ENCODE measurements at places on chromosomes 16 and 17. TPM values are rescaled to one million over a fixed set of nuclear protein-coding genes. Genes with fewer than 3 reads are reported as not detected.
A peak's percentile ranks its signal among the peaks of the same experiment; 100 is the strongest.

The PIK3R5 gene
- 15.9 TPM for total RNA-seq

The SULT1A4 gene
- total RNA-seq = 1.8 TPM

DNA sequence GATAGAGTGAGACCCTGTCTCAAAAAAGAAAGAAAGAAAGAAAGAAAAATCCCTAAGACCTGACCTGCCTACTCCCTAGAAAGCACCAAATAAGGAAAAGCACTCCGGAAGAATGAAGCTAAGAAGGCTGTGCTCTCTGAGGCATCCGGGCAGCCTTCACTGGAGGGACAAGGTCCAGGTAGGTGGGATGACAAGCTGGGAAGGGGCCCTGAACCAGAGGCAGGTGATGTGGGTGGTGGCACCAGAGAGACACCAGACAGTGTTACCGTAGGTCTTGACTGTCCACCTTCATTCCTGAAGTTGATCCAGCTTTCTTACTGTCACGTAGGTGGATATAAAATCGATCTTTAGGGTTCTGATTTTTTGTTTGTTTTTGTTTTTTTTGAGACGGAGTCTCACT, 26.3 kb downstream of the SMTNL2 start:
- no peak overlapping the region for H3K4me3 ChIP-seq
- H3K4me1 ChIP-seq = no peaks in the 10 kb centered on the region
- no peaks in the 10 kb centered on the region for H3K36me3 ChIP-seq
- H3K27me3 ChIP-seq = peaks cover 9% of the 10 kb centered on the region
- H3K27ac ChIP-seq = no peak overlapping the region
- DNase-seq = no peak

The SYNGR3 gene
- total RNA-seq = 7.2 TPM

DNA sequence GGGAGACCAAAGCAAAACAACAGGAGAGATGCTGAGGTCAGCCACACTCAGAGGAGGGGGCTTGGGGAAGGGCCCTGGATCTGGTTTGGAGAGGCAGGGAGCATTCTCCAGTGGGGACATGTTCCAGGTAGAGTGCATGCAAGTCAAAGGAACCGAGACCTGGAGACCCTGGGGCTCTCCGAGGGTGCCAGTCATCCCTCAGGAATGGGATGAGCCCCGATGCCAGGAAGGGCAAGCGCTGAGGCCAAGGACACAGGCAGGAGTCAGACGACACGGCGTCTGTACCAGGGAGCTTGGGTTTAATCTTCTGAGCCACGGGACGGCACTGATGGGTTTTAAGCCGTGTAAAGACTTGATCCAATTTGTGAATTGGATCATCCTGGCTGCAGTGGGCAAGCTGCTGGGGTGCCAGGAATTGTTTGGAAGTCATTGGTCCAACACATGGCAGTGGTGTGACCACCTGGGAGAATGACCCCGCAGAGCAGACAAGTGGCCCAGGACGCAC, 32.9 kb upstream of the ANKRD40CL start:
- H3K27me3 ChIP-seq = no peaks in the 10 kb centered on the region
- no peak overlapping the region for H3K4me3 ChIP-seq
- H3K36me3 ChIP-seq = no peaks in the 10 kb centered on the region

- no peak overlapping the region for H3K4me3 ChIP-seq
- no peak for DNase-seq
- peaks cover 58% of the 10 kb centered on the region for H3K27me3 ChIP-seq
- no peaks in the 10 kb centered on the region for H3K36me3 ChIP-seq
- H3K27ac ChIP-seq = no peak overlapping the region
Measured at GRCh38 chr16:86199871-86200695, 301.1 kb downstream of the IRF8 start.

DNA sequence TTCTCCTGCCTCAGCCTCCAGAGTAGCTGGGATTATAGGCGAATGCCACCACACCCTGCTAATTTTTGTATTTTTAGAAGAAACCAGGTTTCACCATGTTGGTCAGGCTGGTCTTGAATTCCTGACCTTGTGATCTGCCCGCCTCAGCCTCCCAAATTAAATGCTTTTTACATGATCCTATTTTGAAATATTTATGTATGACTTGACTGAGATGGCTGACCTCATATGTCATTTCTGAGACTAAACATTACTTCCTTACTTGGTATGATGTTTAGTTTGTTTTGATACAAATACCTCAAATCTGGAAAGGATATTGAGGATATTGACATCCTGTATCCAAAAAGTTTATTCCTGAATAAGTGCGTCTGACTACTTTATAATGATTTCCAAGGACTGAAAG, 11.9 kb downstream of the CALCOCO2 start:
- H3K4me1 ChIP-seq = peaks cover 45% of the 10 kb centered on the region
- H3K27me3 ChIP-seq = no peaks in the 10 kb centered on the region
- H3K27ac ChIP-seq = no peak overlapping the region
- DNase-seq = no peak

DNA sequence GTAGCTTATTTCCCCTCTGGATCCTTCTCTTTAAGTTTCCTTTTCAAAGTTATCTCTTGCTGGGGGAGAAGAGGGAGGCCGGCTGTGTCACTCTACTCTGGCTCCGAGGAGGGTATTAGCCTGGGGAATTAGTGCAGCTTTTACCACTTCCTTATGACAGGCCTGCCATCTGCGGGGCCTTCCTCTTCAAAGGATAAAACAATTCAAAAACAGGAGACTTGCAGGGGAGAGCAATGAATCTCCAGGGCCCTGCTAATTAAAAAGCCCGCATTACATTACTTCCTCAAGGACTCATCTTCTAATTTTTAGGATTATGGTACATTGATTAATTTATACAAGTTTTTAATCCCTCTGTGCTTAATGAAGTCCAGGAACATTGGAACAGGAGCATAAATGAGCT, 190.9 kb upstream of the CDH5 start:
- no peaks in the 10 kb centered on the region for H3K4me1 ChIP-seq
- no peak for DNase-seq
- no peak overlapping the region for H3K27ac ChIP-seq
- H3K36me3 ChIP-seq = no peaks in the 10 kb centered on the region

DNA sequence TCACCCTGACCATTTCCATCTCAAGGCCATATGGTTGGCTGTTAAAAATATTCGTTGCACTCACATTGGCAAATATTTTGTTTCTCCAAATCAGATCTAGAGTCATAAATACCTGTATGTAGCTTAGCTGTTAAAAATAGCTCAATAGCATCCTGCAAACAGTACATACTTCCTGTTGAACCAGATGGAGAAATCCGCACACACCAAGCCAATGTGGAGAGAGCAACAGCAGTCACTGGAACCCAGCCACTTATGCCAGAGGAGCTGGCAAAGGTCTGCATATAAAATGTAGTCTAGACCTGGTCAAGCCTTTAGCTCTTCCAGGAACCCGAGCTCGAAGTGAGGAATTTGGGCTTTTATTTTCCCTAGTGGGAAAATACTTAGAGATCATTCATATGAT, 146.4 kb upstream of the KCNJ16 start:
- no peaks in the 10 kb centered on the region for H3K4me1 ChIP-seq
- no peaks in the 10 kb centered on the region for H3K27me3 ChIP-seq
- no peaks in the 10 kb centered on the region for H3K36me3 ChIP-seq
- H3K4me3 ChIP-seq = no peak overlapping the region

The DNAAF1 gene
- not detected for total RNA-seq

- no peaks in the 10 kb centered on the region for H3K36me3 ChIP-seq
- H3K27ac ChIP-seq = no peak overlapping the region
- DNase-seq = no peak
- H3K4me3 ChIP-seq = no peak overlapping the region
- H3K27me3 ChIP-seq = no peaks in the 10 kb centered on the region
- no peaks in the 10 kb centered on the region for H3K4me1 ChIP-seq
Measured at GRCh38 chr17:12683299-12683698, 17.6 kb downstream of the MYOCD start.

The TMC5 gene
- not detected for total RNA-seq

DNA sequence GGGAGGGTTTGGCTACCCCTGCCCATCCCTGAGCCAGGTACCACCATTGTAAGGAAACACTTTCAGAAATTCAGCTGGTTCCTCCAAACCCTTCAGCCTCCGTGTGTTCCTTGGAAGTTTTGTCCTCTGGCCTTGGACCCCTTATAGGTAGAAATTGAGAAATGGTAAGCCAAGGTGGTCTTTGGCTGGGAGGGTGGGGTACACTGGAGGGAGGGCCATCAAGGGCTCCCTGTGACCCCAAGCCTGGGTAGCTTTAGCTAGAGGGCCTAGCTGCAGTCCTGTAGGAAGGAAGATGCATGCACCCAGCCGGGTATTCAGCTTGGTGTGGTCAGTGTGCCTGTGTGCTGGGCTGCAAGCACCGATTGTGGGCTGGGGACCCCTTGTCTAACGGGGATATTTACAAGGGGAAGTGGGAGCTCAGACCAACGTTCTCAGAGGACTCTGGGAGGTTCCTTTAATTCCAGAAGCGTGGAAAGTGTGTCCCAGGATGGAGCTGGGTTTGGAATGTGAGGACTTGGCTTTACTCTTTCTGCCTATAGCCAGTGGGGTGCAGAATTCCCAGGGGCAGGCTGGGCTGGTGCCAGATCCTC, 6.8 kb downstream of the NAT9 start:
- no peaks in the 10 kb centered on the region for H3K27me3 ChIP-seq
- H3K27ac ChIP-seq = peak overlapping the region; percentile 71
- peaks cover 27% of the 10 kb centered on the region for H3K4me1 ChIP-seq
- no peak for DNase-seq
